ENCODE measurements at places on chromosomes 3 and 15.

DNA sequence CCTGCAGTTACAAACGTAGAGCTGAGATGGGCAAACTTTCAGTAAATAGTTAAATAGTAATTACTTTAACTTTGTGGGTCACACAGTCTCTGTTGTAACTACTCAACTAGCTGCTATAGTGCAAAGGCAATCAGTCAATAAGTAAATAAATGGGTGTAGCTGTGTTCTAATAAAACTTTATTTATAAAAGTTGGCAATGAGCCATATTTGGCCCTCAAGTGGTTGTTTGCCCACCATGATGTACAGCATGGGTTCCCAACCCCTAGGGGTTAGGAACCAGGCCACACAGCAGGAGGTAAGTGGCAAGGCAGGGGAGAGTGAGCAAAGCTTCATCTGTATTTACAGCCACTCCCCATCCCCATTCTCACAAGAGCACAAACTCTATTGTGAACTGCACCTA lies 44.9 kb upstream of the CHRM5 start:
- DNase-seq: no peak

DNA sequence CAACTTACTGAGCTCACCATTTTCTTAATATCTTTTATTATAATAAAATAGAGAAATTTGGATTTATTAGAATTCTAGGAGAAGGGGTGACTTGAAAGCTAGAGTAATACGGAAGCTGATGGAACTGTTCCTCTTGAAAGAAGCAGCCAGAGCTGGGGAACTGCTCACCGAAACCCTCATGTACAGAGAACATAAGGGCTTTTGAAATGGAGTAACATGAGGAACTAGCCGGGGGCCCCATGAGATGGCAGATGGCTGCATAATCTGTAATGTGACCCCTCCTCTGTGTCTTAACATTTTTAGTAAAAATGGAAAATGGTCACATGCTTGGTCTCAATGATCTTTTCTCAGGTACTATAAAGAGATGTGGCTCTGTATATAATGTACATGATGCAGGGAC lies 15.7 kb upstream of the DYNC1LI1 start:
- no peak for DNase-seq

- no peak for DNase-seq
Observed at GRCh38 chr3:51966016-51966415, 1.2 kb downstream of the PCBP4 start.

DNA sequence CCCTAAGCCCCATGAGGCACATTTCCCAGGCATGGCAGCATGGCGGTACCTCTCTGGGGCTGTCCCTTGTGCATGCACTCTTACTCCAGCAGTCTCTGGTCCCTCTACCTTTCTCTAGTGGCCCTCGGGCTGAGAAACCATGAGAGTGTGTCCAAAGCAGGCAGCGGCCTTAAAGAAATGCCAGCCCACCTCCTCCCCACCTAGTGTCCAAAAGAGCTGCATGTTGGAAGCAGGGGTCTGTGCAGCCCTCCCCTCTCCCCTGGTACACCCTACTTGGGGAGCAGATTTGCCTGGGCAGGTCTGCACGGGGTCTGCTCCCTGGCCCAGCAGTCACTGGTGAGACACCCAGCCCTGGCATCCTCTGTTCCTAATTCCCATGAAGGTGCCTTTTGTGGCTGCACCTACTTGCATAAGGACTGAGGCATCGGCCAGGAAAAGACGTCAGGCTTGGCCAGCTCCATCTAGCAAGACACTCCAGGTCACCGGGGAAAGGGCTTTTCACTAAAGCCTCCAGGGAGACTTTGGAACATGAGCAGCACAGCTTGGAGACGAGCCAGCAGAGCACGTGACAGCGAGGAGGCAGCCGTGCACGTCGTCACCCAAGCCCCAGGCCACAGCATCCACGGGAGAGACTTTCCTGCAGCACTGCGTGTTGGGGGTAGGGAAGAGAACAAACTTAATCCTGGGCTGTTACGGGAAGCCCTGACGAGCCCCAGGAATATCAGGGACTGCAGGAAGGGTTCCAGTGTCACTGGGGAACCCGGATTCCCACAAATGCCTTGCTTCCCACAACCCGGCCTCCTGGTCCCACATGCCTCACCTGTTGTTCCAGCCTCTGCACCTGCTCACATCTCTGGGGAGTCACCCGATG lies 38.8 kb downstream of the TM2D3 start:
- DNase-seq: no peak
